HFF-Myc (cell line): ENCODE measurements at places on chromosomes 7 and 10.

DNA sequence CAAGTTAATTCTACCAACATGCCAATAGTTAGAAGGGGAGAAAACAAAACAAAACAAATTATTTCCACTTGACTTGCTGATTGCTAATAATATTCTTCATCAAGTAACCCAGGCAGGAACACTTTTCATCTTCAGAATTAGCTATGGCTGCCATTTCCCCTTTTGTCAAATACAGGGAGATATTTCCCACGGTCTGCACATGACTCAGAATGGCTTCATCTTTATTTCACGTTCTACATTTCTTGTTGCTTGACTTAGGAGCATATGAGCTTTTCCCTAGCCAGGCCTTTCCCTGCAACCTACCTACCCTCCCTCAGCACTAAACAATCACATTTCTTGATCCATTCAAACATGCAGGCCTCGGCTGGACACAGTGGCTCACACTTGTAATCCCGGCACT is 6.5 kb downstream of the CPVL start:
- DNase-seq, result no peak

GRCh38 chr7:40721342-40721949 is 586.6 kb downstream of the SUGCT start:
- no peak for DNase-seq

DNA sequence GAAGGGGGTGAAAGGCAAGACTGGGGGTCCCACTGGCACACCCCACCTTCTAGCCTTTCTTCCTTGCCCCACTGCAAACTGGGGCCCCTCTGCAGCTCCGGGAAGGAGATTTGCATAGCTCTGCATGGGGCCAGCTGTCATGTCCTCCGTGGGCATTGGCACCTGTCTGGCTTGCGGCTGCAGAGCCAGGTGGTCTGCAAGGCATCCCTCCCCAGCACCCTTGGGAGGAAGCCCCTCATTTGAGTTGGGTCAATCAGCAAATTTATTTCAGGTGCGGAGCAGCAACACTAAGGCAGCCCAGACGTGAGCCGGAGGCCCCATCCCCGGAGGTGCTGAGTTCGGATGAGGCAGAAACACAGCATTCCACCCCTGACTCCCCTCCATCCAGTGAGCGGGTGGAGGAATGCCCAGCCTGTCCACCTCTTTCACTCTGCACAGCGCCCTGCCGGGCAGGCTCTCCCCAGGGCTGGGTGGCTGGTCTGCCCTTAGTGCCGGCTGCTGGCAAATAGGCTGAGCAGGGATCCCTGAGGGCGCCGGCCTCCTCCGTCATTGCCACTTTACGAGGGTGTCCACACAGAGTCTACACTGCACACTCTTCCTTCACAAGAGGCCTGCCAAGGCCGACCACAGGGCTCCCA is 143.2 kb downstream of the TCERG1L start:
- DNase-seq, result no peak

DNA sequence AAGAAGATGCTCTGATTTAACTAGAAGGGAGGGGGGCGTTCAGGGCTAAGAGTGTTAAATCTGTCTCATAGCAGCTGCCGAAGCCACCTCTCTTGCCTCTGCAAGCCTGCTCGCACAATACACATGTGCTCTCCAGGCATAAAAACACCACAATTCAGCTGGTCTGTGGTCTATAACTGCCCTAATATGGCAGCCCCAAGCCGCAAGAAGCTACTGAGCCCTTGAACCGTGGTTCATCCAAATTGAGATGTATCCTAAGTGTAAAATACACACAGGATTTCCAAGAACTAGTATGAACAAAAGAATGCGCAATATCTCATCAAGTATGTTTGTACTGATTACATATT is 70.8 kb upstream of the FGFR2 start:
- DNase-seq, result no peak

GRCh38 chr7:43220250-43220649 is 107.8 kb downstream of the HECW1 start:
- DNase-seq, result peak; percentile 56

DNA sequence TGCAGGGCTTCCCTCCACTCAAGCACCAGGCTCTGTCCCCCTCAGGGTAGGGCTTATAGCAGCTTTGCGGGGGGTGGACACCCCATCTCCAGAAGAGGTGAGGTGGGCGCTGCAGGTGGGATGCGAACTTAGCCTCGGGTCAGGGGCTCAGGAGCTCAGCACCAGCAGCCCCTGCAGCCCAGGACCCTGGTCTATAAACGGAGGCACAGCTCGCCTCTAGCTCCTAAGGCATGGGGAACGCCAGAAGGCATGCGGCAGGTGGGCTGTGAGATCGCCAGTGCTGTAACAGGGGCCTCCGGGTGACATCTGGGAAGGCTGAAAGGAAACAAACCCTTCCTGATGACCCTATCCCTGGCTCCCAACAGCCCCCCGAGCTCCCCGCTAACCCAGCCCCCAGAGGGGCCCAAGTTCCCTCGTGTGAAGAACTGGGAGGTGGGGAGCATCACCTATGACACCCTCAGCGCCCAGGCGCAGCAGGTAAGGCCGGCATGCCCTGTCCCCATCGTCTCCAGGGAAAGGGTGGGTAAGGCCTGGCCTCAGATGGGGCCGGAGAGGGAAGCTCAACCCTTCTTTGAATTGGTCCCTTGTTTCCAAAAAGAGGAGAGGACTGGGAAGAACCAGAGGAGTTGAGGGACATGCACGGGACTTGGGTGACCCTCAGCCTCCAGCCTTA is 4.2 kb downstream of the NOS3 start:
- no peak for DNase-seq

DNA sequence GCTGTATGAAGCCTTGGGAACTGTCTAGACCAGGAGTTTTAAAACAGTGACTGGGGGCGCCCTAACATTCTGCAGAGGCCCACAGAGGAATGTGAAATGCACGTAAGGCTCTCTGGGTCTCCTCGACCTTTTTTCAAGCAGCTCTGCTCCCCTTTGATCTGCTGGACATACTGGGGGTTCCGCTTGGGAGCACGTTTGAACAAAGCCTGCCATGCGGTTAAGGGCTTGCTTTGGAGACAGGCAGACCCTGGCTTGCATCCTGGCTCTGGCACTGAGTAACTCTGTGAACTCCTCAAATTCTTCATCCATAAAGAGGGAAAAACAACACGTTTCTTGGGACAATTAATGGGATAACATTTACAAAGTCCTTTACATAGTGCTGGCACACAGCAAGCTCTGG is 7.8 kb downstream of the BEND7 start:
- no peak for DNase-seq

GRCh38 chr7:41113719-41114118 is 589.2 kb downstream of the INHBA start:
- no peak for DNase-seq

GRCh38 chr10:113169111-113169510 is 219.1 kb downstream of the TCF7L2 start:
- no peak for DNase-seq

DNA sequence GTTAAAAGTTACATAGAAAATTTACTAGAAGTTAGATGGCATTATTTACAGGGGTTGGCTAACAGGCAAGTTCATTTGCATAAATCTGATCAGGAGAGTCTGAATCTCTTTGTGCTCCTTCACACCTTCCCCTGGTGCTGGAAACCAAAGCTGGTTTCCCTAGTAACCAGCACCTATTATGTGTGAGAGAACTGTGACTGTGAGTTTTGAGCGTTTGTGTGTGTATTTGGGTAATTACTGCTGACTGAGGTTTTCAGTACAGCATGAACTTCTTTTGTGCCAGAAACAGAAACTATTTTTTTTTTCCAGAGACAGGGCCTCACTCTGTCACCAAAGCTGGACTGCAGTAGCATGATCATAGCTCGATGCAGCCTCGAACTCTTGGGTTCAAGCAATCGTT is 10.3 kb upstream of the IFIT1B start:
- no peak for DNase-seq

DNA sequence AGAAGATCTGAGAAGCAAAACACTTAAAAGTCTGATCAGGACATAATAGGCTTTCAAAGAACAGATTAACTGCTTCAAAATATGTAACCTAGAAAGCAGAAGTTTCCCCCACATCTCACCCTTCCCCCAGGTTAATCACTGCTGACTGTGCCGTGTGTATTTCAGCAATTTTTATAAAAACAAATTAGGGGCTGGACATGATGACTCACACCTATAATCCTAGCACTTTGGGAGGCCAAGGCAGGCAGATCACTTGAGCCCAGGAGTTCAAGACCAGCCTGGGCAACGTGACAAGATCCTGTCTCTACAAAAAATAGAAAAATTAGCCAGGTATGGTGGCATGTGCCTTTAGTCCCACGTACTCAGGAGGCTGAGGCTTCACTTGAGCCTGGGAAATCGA is 67.6 kb upstream of the GATA3 start:
- no peak for DNase-seq

- no peak for DNase-seq
These were observed 404.6 kb upstream of the NRP1 start for GRCh38 chr10:33739031-33739430.

DNA sequence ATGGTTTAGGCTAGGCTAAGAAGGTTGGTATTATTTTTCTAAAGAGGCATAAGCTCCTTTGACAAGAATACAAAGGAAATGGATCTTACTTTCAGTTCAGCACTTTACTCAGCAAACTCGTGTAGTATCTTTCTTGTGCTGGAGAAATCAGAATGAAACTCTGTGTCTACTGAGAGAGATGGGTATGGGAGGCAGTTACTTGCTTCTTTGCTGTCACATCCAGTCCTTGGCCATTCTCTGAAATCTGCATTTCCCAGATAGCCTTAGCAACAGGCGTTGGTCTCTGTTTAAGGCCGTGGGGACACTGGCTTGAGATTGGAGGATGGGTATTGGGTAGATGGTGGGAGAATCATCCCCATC is 180.5 kb downstream of the NRP1 start:
- no peak for DNase-seq

DNA sequence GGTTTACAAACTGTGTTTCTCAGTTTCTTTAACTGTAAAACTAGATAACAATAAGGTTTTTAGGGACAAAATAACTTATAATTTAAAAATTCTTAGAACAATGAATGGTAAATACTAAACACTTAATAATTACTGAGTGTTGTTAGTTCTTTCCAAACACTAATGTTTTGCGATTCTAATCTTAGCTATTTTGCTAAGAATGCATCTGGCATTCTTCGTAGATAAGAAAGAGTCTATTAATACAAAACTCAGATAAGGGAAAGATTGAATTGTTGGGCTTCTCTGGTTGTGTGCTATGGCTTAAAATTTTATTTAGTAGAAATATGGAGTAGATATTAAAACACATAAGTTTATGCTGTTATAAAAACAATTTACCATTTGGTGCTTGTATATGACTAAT is 45.4 kb downstream of the TMEM229A start:
- no peak for DNase-seq

DNA sequence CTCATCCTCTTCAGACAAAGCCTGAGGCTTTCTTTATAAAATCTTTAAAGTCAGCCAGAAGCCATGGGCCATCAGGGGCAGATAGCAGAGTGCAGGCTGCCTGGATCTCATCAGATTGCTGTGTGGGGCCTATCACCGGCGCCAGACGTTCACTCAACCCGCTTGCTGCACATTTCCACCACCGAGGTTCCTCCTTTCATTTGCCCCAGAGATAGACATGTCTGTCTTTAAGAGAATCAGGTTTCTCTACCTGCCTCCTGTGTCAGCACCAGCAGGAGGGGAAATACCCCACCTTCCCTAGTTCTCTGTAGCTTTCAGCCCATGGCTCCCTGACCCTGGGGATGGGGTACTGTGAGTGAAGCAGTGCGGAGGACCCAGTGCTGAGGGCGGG is 22.0 kb downstream of the SLC18A2 start:
- DNase-seq, result no peak

- no peak for DNase-seq
These were observed 8.4 kb downstream of the ZNF862 start for GRCh38 chr7:149846436-149847046.
